Daoy (cell line): ENCODE measurements at places on chromosomes 5 and 9.

- DNase-seq = no peak
These were observed 478.5 kb upstream of the KIF2A start for GRCh38 chr5:61827445-61827975.

DNA sequence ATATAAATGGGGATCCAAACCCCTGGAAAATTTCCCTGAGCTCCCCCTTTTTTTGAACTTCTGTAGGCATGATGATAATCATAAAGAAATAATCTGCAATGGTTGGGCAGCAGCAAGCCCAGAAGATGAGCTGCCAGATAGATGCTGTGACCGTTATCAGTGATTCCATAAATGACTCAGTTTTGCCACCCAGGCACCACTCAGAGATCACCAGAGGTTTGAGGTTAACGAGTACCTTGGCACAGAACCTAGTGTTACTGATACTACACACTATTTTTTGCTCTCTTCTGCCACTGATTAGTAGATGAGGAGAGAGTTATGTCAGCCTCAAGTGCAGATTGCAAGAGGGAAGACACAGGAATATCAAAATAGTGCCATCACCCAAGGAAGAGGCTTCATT is 199.3 kb upstream of the PTGER4 start:
- DNase-seq = peak; percentile 50

- no peak for DNase-seq
These were observed 107.8 kb downstream of the NR6A1 start for GRCh38 chr9:124663046-124663961.

- DNase-seq = no peak
These were observed 10.3 kb upstream of the GLE1 start for GRCh38 chr9:128494108-128494745.

- peak; percentile 27 for DNase-seq
These were observed 5.7 kb upstream of the ICE1 start for GRCh38 chr5:5416733-5417132.

GRCh38 chr9:32387256-32387655 is 2.8 kb downstream of the ACO1 start:
- DNase-seq = no peak

GRCh38 chr5:158943057-158943456 is 156.7 kb downstream of the EBF1 start:
- DNase-seq = peak; percentile 83

DNA sequence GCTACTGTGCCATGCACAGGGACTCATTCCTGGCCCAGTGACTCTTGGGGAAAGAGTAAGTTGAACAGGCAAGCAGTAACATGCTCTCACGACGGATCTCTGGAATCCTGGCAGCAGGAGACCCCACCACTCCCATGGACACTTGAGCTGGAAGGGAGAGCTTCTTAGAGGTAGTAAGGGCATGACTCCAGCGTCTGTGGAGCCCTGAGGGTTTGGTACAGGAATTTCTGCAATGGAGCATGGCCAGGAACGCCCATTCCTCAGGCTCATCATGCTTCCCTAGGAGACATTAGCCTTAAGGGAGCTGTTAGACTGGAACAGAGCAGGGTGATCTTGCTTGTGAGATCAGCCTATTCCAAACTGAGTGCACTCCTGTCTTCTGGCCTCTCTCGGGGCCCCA is 212.9 kb downstream of the MAT2B start:
- DNase-seq = no peak

DNA sequence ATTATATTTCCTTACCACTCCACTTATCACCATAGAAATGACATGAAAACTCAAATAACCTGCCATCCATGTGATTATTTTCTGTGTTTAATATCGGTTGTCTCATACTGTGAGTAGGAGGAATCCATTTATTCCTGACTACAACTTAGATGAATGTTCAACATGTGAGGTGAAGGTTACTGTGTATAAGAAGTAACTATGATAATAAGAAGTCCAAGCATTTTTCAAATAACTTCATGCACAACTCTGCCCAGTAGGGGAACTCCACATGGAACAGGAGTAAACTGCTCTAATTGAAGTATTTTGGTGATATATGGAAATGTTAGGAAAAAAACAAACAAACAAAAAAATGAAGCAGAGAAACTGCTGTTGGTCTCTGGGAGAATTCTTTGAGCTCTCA is 447.5 kb upstream of the GRIN3A start:
- DNase-seq = no peak

GRCh38 chr5:166281433-166281832 is 2010.0 kb upstream of the WWC1 start:
- DNase-seq = no peak

DNA sequence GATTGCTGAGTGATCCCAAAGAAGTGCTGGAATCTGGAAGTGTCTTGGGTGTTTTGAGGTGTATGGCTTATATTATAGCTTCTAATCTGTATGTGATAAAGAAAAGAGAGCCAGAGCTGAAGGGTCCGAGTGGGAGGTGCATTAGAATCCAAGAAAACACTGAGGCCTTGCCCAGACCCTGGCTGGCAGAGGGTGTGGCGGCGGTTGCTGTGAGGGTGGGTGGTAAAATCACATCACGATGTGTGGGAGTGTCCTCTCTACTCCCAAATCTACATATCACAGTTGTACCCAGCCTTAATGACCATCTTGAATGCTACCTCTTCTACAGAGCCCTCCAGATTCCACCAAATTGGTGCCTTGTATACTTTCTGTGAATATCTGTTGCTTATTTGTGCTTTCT is 28.9 kb downstream of the ACTBL2 start:
- DNase-seq = no peak

DNA sequence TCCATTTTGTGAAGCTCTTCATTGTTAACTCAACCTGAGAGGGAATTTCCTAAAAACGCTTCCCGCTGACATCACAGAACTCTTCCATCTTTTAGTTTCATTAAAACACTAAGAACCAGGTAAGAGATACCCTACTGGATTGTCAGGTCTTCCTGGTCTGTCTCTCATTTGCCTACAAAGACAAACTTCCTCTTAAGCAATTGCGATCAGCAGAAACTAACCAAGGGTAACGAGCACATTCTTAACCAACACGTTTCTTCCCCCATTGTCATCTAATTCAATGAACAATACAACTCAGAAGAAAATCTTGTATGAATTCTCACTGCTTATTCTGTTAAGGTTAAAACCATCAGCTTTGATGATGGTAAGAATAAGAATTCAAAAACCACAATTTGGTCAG is 6.6 kb downstream of the FBXW11 start:
- no peak for DNase-seq

GRCh38 chr9:37412431-37413151 is 9.9 kb upstream of the GRHPR start:
- peak; percentile 53 for DNase-seq

- no peak for DNase-seq
These were observed 57.7 kb downstream of the MAT2B start for GRCh38 chr5:163563112-163563511.

DNA sequence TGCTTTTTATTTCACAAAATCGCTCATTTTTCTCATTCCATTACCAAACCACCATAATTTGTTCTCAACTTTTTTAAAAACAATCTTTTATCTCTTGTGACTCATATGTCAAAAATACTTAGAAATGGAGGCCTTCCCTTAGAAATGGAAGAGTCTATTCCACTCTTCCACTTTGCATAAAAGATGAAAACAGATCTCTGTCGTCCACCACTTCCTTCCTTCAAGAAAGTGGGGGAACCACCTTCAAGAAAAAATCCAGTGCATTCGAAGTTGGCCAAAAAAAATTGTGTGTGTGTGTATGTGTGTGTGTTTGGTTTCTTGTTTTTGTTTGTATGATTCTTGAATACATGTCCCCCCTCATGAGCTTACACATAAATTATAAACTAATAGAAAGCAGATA is 628.8 kb upstream of the DMAC1 start:
- DNase-seq = no peak

GRCh38 chr5:82938901-82939725 is 138.1 kb downstream of the TMEM167A start:
- no peak for DNase-seq

DNA sequence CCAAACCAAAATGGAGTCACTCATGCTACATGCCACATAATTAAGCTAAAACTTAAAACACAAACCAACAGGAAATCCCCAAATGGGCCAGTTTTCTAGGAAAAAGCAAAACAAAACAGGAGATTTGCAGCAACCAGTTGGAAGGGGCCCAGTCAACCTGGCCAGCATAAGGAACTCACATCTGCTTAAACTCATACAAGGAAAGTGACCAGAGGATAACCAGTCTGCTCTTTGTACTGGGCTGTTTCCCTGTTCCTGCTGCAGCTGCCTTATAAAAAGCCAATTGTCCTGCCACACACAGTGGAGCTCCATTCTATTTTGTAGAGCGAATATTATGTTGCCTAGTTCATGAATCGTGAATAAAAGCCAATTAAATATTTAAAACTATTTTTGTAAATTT is 29.5 kb upstream of the PTPDC1 start:
- DNase-seq = no peak

GRCh38 chr5:87755360-87755759 is 342.6 kb upstream of the CCNH start:
- no peak for DNase-seq

DNA sequence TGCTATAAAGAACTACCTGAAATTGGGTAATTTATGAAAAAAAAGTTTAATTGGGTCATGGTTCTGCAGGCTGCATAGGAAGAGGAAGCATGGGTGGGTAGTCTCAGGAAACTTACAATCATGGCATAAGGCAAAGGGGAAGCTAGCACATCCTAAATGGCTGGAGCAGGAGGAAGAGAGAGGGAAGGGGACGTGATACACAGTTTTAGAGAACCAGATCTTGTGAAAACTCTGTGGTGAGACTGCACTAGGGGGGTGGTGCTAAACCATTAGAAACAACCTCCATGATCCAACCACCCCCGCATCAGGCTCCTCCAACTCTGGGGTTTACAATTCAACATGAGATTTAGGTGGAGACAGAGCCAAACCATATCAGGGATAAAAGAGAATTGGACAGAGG is 624.2 kb downstream of the PRR16 start:
- DNase-seq = no peak

DNA sequence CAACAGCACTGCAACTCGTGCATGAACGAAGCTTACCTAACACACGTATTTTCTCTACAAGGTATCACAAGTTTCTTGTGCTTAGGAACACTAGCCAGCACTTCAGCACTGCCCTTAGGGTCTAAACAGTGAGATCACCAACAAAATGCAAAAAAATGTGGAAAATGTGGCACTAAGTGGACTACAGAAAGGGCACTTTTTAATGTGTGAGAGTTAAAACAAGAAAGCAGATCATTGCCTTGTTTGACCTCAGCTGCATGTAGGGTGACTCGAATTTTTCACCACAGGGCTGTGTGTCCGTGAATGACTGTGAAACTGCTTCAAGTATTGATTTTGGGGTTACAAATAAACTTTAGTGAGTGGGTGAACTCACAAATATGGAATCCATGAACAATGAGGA is 90.5 kb downstream of the MARCHF3 start:
- no peak for DNase-seq

DNA sequence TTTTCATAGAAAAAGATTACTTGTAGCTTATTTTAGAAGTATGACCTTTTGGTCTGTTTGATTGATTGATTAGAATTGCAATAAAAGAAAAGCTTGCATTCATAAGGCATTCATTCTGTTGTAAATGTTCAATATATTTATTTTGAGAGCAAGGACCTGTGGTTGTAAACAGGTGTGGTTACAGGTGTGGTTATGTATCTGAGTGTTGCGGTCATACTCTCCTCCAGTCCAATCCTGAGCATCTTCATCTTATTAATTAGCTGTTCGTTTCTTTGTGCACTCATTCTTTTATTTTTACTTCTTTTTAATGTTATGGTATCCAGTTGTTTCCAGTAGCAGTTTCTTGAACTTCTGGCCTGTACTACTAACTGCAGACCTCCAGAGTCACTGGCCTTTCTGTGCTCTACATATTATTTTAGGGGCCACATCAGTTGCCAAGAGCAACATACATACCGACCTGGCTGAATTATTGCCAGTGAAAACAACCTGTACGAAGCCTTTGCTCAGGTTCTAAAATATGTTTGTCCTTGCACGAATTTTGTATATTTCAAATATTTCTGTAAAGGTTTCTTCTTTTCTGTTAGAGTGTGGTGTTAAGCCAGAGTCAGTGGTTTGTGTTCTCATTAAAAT is 128.7 kb downstream of the CDC42SE2 start:
- no peak for DNase-seq

GRCh38 chr5:36442352-36442751 is 140.7 kb upstream of the RANBP3L start:
- no peak for DNase-seq

GRCh38 chr5:178150977-178151734 is 2.5 kb downstream of the NHP2 start:
- no peak for DNase-seq

DNA sequence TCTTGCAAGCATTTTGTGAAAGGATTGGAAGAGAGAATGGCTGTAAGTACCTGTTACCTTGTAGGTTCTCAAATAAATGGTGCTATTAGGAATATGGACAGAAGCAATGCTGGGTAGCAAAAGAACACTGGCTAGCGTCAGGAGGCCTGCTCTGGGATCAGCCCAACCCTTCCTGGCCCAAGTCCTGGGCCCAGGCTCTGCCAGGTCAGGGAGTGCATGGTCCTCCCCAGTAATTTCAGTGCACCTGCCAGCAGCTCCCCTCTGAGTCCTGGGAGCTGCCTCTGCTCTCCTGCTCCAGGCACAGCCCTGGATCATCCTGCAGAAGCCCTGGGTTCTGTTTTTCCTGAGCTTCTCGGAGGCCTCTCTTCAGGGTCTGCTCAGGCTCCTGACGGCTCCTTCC is 89.5 kb upstream of the ARAP3 start:
- DNase-seq = no peak

DNA sequence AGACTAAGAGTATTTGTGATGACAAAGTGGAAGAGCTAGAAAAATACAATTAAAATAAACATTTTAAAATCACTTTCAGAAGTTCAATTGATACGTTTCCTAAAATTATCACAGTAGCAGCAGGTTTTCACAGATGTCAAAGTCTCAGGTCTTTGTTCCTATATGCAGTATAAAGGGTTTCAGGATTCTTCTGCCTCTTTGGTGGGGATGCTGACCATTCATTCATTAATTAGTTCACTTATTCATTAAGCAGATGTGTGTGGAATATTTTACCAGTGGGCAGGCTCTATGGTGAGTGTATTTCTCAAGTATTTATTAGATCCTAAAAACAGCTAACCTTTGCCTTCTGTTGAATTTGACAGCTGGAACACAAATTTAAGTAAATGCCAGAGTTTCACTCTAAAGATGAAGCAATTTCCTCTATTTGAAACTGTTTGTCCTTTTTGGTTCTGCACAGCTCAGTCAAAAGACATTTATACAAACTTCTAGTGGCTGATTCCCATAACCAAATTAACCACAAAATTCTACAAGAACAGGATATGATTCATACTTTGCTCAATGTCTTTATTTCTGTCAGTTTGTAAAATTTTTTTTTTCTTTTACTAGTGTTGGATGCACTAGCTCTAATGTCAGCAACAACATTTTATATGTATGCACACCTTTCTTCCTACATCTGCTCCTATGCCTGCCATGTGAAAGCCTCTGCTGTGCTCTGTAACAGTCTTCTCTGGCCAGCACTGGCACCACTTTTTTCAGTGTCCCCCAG is 75.9 kb upstream of the PRR16 start:
- peak; percentile 59 for DNase-seq

- no peak for DNase-seq
These were observed 23.6 kb downstream of the PLPP7 start for GRCh38 chr9:131312822-131313770.
